Endothelial cell of umbilical vein (primary cell): ENCODE measurements at places on chromosomes 1 and 21. TPM values are rescaled to one million over a fixed set of nuclear protein-coding genes. Genes with fewer than 3 reads are reported as not detected.

Gene ATP6V1G3
- not detected in 2 replicates for total RNA-seq

DNA sequence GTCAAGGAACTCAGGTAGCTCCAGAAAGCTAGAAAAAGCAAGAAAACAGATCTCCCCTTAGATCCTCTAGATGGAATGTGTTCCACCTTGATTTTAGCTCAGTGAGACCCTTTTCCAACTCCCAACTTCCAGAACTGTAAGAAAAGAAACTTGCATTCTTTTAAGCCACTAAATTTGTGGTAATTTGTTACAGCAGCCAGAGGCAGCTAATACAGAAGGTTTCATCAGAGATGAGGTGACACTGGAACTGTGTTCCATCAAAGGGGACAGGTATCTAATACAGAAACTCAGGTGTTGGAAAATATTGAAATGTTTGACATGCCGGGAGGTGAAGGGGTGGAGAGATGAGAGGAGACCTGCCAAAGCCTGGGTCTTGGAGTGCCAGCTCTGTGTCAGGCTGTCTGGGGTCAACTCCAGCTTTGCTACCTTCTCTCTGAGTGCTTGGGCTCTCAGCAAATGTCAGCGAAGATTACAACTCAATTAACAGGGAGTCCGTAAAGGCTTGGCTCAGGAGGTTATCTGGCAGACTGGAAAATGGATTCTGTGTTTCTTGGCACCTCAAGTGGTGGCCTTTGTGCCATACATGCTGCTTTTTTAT, 71.3 kb downstream of the PLPP3 start:
- H3K4me3 ChIP-seq: no peak overlapping the region
- no peak overlapping the region for H3K27ac ChIP-seq

DNA sequence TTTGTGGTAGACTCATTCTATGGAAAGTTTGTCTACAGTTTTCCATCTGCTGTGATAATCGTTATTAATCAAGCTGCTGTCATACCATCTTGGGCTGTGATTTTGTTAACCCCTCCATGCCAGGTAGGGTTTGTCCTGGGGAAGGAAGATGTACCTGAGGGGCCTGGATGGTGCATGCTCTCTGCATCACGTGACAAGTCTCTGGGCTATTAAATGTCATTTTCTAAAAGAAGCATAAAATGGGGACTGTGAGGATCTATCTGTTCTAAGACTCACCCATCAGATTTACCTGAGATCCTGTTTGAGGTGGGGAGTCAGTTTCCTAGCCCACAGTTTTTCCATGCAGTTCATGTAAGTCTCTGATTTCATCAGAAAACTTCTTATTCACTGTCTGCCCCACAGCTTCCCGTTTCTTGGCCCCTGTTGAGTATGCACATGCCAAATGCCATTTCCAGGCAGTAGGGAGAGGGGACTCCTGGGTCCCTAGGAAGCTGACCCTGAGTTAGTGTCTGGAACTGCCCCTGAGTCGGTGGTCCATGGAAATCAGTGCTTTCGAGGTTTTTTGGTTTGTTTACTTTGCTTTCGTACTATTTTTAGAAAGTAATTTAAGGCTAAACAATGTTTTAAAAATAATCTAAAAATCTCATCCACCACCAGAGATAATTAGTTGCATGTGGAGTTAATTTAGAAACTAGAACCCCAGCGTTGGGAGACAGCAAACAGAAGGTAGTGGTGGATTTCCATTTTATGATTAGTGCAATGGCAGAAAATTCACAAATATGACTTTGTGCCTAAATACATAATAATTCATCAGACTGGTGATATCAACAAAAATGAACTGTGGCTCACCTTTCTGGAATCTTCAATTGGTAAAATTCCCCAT, 46.7 kb downstream of the ZBTB18 start:
- H3K27ac ChIP-seq: no peak overlapping the region
- peaks cover 4% of the 10 kb centered on the region for H3K27me3 ChIP-seq
- no peak for DNase-seq
- no peaks in the 10 kb centered on the region for H3K36me3 ChIP-seq
- peaks cover 9% of the 10 kb centered on the region for H3K4me1 ChIP-seq
- H3K4me3 ChIP-seq: no peak overlapping the region

GRCh38 chr1:90579212-90579802, 137.8 kb downstream of the BARHL2 start:
- peak; percentile 51 for DNase-seq
- H3K27me3 ChIP-seq: no peaks in the 10 kb centered on the region
- no peaks in the 10 kb centered on the region for H3K4me1 ChIP-seq
- no peak overlapping the region for H3K27ac ChIP-seq
- no peak overlapping the region for H3K4me3 ChIP-seq

GRCh38 chr1:40926441-40926840, 53.1 kb upstream of the CTPS1 start:
- H3K27ac ChIP-seq: no peak overlapping the region
- H3K4me1 ChIP-seq: peaks cover under 1% of the 10 kb centered on the region
- no peak for DNase-seq
- no peaks in the 10 kb centered on the region for H3K36me3 ChIP-seq

DNA sequence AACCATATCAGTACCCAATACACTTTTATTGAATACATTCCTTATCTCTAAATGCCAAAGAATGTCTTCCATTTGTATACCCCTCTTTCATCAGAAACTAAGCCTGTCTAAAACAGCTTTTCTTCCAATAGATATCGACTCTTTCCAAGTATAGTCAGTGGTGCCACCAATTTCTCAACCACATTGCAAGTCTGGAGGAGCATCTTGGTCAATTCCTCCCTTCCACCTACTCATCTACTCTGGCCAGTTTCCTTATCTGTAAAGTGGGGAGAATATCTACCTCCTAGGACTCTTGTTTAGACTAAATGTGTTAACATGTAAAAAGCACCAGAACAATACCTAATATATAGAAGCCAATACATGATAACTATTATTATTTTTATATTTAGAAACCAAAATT, 28.5 kb upstream of the FGGY start:
- H3K27me3 ChIP-seq: no peaks in the 10 kb centered on the region
- H3K4me3 ChIP-seq: no peak overlapping the region
- H3K36me3 ChIP-seq: no peaks in the 10 kb centered on the region

GRCh38 chr1:205543351-205544301, 39.2 kb downstream of the CDK18 start:
- H3K4me3 ChIP-seq: no peak overlapping the region
- peaks cover 2% of the 10 kb centered on the region for H3K27me3 ChIP-seq
- peak overlapping the region; percentile 98 for H3K27ac ChIP-seq

GRCh38 chr1:75373542-75374159, 237.3 kb downstream of the SLC44A5 start:
- no peak overlapping the region for H3K4me3 ChIP-seq
- no peak for DNase-seq
- H3K4me1 ChIP-seq: no peaks in the 10 kb centered on the region
- H3K27me3 ChIP-seq: no peaks in the 10 kb centered on the region

- no peak overlapping the region for H3K27ac ChIP-seq
- H3K4me1 ChIP-seq: peaks cover 6% of the 10 kb centered on the region
- H3K27me3 ChIP-seq: peaks cover 21% of the 10 kb centered on the region
- no peaks in the 10 kb centered on the region for H3K36me3 ChIP-seq
- no peak for DNase-seq
- H3K4me3 ChIP-seq: no peak overlapping the region
Observed at GRCh38 chr1:109508001-109508872, 1.3 kb downstream of the AMIGO1 start.

Gene KCNE2
- not detected in 2 replicates for total RNA-seq

DNA sequence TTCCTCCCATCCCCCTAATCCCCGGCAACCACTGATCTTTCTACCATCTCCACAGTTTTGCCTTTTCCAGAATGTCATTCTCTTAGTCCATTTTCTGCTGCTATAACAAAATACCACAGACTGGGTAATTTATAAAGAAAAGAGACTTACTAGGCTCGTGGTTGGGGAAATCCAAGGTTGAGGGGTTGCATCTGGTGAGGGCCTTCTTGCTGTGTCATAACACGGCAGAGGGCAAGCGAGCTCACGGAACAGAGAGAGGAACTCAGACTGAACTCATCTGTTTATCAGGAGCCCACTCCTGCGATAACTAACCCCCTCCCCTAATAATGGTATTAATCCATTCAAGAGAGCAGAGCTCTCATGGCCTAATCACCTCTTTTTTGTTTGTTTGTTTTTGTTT, 52.0 kb downstream of the RUNX3 start:
- no peak overlapping the region for H3K4me3 ChIP-seq
- no peaks in the 10 kb centered on the region for H3K36me3 ChIP-seq
- H3K27ac ChIP-seq: no peak overlapping the region
- peaks cover 29% of the 10 kb centered on the region for H3K27me3 ChIP-seq

DNA sequence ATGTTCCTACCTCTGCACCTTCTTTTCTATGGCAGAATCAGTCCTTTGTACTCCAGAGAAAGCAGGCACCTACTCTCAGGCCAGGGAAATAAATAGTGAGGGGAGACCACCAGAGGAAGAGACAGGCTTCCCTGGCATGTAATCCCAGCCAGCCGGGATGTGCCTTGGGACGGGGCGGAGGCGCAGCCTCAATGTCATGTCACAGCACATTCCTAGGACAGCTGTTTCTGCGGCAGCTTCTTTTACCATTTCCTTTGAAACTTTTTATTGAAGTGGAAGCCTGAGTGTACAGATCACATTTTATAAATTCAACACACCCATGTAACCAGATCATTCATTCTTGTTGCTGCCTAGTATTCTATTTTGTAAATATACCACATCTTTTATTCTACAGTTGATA, 67.9 kb upstream of the ZNF326 start:
- H3K4me1 ChIP-seq: no peaks in the 10 kb centered on the region
- no peaks in the 10 kb centered on the region for H3K27me3 ChIP-seq
- no peaks in the 10 kb centered on the region for H3K36me3 ChIP-seq
- DNase-seq: no peak
- H3K4me3 ChIP-seq: no peak overlapping the region

GRCh38 chr1:8602471-8603219, 214.8 kb downstream of the RERE start:
- no peaks in the 10 kb centered on the region for H3K36me3 ChIP-seq
- no peak overlapping the region for H3K4me3 ChIP-seq
- H3K27ac ChIP-seq: peak overlapping the region; percentile 60

Gene SPRR1A
- total RNA-seq: not detected in 2 replicates

- peak; percentile 57 for DNase-seq
- H3K4me3 ChIP-seq: no peak overlapping the region
Observed at GRCh38 chr1:9338397-9339246, 45.9 kb downstream of the SPSB1 start.

DNA sequence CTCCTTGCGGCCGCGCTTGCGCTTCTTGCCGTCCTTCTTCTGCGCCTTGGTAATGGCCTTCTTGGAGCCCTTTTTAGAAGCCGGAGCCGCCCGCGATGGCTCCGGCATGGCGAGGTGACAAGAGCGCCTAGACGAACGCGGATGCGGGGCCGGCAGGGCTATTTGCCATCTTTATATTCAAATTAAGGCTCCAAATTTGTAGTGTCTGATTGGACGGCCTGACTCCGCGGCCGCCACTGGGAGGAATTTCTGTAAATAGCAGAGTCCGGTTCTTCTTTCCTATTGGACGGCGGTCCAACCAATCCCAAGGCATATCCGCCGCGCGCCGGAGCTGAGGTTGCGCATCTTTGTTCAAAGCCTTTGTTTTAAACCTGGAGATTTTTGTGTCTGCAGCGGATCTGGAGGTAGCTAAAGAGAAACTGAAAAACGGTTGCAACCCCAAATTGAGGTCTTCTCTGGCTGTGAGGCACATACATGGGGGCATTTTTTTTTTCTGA, 22.6 kb upstream of the RNF187 start:
- DNase-seq: peak; percentile 81
- H3K27ac ChIP-seq: no peak overlapping the region
- H3K27me3 ChIP-seq: peaks cover 70% of the 10 kb centered on the region
- peak overlapping the region; percentile 68 for H3K4me3 ChIP-seq

- no peaks in the 10 kb centered on the region for H3K4me1 ChIP-seq
- no peaks in the 10 kb centered on the region for H3K27me3 ChIP-seq
- H3K4me3 ChIP-seq: no peak overlapping the region
- H3K36me3 ChIP-seq: no peaks in the 10 kb centered on the region
- H3K27ac ChIP-seq: no peak overlapping the region
- DNase-seq: no peak
Observed at GRCh38 chr1:107394301-107394700, 253.5 kb downstream of the NTNG1 start.

Gene CLDN8
- total RNA-seq: not detected in 2 replicates

DNA sequence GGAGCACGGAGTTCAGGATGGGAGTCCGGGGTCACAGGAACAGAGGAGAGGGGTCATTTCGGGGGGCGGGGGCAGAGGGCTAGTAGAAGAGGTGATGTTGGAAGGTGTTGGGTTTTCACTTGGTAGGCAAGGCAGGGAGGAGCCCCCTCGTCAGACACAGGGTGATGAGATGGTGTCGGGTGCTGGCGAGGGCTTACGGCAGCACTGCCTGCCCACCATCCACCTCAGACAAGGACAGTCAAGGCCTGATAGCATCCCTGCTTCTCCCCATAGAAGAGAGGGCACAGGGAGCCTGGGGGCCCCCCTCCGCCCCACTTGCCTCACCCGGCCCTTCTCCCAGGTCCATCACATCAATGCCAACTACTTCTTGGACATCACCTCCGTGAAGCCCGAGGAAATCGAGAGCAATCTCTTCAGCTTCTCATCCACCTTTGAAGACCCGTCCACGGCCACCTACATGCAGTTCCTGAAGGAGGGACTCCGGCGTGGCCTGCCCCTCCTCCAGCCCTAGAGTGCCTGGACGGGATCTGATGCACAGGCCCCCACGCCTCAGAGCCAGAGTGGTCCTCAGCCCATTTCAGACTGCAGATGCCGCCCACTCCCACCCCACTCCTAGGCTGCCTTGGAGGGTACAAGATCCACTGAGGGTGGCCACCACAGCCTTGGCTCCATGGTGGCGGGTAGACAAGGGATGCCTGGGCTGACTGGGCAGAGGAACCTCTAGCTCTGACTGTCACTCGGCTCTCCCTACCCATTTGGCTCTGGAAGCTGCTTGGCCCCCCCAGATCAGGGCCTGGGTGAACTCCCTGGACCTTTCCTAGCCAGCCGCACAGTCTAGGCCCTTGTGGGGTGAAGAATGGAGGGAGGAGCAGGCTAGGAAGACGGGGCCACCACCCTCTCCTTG, 4.3 kb upstream of the MTFR1L start:
- H3K27me3 ChIP-seq: no peaks in the 10 kb centered on the region
- no peak overlapping the region for H3K4me3 ChIP-seq
- peaks cover 3% of the 10 kb centered on the region for H3K4me1 ChIP-seq

Gene THEMIS2
- 6.3 and 11.1 TPM in 2 replicates for total RNA-seq

- H3K27me3 ChIP-seq: no peaks in the 10 kb centered on the region
- H3K4me1 ChIP-seq: peaks cover 6% of the 10 kb centered on the region
- no peak overlapping the region for H3K4me3 ChIP-seq
- H3K27ac ChIP-seq: no peak overlapping the region
- no peaks in the 10 kb centered on the region for H3K36me3 ChIP-seq
Observed at GRCh38 chr1:247056071-247056470, 22.5 kb downstream of the ZNF670 start.

Gene ANKRD35
- 0.14 and 0.20 TPM in 2 replicates for total RNA-seq

Gene CR2
- not detected in 2 replicates for total RNA-seq

DNA sequence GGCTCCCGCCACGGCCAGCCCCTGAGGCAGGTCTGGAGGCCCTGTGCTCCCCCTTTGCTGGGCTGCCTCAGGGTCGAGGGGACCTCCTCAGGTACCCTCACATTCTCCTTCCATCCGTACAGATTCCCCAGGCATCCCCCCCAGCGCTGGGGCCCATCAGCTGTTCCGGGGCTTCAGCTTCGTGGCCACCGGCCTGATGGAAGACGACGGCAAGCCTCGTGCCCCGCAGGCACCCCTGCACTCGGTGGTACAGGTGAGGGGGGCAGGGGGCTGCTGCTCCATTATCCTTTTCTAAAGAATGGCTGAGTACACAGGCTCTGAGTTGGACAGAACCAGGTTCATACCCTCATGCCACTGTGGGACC, 29.1 kb downstream of the RPS6KA1 start:
- H3K27me3 ChIP-seq: no peaks in the 10 kb centered on the region
- no peaks in the 10 kb centered on the region for H3K4me1 ChIP-seq
- no peaks in the 10 kb centered on the region for H3K36me3 ChIP-seq
- H3K4me3 ChIP-seq: no peak overlapping the region
- no peak overlapping the region for H3K27ac ChIP-seq
- DNase-seq: no peak
